ENCODE measurements at places on chromosomes 3 and 15.

- no peak for DNase-seq
These were observed 334.1 kb downstream of the FHIT start for GRCh38 chr3:60917141-60917540.

- no peak for DNase-seq
These were observed 200.5 kb downstream of the GOLGA6L6 start for GRCh38 chr15:20340931-20341661.

DNA sequence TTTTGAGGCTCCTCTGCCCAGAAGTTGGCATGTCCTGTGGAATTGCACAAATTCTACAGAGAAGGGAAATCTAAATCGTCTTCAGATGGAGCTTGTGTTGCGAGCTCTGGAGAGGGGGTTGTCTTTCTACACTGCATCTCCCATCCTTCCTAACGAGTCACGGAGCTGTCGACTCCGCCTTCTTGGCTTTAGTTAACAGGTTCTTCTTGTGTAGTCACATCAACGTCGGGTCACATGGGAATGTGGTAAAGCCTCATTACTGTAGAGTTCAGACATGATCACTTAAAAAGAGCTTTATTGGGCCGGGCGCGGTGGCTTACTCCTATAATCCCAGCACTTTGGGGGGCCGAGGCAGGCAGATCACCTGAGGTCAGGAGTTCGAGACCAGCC is 60.0 kb downstream of the DNASE1L3 start:
- no peak for DNase-seq

DNA sequence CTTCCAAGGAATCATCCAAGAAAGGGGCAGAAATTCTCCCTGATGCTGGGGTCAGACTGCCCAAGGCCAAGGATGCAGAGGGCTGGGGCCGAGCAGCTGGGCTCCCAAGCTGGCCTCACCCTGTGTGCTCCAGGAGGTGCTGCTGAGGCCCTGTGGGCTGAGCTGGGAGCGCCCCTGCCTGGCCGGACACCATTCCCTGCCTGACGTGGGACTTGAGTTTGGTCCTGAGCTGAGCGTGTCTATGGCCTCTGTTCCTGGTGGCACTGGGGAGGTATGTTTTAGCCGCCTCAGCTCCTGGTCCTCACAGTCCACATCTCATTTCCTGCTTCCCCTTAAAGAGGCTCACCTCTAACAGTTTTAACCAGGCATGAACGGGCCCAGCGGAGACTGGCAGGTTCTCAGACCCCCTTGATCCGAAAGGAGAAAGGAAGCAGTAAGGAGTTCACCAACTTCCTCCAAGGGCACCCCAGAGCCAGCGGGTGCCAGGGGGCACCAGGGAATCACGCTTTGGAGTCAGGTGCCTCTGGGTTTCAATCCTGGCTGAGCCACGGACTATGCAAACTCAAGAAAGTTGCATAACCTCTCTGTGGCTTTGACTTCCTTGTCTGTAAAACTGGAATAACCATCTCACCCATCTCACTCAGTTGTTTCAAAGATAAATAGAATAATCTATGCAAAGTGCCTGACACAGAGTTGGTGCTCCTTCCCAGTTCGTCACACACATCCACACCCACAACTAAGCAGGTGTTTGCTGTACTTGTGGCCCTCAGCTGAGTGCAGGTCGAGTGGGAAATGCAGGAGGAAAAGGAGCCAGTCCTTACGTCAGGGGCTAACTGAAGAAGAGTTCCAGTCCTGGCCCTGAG is 48.6 kb downstream of the SLC12A8 start:
- peak; percentile 63 for DNase-seq

DNA sequence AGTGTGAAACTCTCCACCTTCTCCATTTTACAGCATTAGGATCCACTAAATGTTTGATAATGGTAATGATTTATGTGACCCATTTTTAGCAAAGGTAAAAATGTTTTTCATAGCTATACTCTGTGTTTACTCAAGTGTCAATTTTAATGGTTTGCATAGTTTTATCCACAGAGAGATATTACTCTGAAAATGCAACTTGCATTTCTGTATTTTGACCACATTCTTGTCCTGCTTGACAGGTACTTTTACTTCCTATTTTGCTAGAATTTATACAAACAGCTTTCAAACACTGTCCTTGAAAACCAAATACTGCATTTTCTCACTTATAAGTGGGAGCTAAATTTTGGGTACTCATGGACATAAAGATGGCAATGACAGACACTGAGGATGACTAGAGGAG is 62.9 kb downstream of the SERPINI1 start:
- no peak for DNase-seq

DNA sequence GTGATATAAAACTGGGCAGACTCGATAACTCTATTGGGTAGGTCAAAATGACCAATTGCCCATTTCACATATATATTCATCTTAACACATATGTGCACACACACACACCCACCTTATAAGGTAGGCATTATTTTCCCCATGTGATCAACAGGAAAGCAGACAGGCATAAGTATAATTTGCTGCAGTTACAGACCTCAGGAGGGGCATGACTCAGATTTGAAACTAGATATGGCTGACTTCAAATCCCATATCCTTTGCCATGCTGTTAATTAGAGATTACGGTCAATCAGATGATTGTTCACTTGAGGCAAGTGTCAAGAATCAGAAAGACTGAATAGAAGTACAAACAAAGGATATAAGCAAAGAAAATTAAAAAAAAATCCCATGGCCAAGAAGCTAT is 910.6 kb downstream of the NTRK3 start:
- DNase-seq: no peak

DNA sequence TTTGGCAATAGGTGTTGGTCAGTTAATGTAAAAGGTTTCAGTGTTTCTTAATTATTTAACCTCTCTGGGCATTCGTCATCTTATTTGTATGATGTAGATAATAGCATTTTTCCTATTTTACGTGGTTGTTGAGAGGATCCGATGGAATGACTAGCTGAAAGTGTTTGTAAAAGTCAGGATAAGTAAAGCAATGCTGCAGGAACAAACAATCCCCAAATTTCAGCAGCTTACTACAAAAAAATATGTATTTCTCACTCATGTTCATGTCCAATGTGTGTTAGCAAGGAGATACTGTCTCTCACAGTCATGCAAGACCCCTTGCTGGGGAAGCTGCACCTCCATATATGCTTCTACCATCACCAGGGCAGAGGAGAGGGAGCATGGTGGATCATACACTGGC is 38.7 kb downstream of the CEMIP start:
- no peak for DNase-seq

- no peak for DNase-seq
These were observed 25.4 kb downstream of the PHLDB2 start for GRCh38 chr3:111884411-111885018.

Measured in NCI-H526 treated with DMSO at 0.1 percent for 48 hours (cell line).